ENCODE measurements at places on chromosomes 12 and 14.
A peak's percentile ranks its signal among the peaks of the same experiment; 100 is the strongest.

DNA sequence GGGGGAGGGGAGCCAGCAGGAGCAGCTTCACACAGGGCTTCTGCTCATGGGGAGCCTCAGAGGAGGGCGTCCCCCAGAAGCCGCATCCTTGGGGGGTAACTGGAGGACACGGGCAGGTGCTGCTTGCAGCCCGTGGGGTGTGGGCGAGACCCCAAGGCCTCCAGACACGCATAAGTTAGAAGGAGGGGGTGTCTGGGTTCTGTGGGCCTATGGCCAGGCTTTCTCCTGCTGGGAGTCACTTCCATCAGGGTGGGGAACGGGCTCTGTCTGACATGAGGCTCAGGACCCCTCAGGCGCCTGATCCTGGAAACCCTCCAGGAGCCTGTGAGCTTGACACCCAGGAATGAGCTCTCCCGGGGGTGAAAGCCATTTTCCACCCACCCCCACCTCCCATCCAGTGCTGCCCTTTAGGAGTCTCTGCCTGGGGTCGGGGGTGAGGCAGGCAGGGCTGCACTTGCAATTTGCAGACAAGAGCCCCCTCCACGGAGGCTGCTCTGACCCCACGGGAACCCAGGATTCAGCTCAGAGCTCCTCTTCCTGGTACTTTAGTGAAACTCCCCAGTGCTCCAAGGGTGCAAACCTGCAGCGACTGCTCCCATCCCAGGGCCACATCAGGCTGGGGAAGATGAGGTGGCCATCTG lies 325.7 kb downstream of the ADGRD1 start:
- DNase-seq, result no peak

GRCh38 chr12:121751749-121752351 lies 39.3 kb downstream of the TMEM120B start:
- DNase-seq, result no peak

DNA sequence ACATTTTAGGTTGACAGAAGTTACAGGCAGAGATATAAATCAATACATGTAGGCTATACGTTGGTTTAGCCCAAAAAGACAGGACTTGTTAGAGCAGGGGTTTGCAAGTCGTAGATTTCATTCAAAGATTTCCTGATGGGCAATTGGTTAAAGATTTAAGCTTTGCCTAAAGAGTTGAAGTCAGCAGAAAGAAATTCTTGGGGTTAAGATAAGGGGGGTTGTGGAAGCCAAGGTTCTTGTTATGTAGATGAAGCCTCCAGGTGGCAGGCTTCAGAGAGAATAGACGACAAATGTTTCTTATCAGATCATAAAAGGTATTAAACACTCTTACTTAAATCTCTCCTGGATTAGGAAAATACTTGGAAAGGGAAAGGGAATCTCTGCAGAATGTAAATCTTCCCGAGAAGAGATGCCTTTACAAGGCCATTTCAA lies 510.8 kb downstream of the TMTC2 start:
- no peak for DNase-seq

DNA sequence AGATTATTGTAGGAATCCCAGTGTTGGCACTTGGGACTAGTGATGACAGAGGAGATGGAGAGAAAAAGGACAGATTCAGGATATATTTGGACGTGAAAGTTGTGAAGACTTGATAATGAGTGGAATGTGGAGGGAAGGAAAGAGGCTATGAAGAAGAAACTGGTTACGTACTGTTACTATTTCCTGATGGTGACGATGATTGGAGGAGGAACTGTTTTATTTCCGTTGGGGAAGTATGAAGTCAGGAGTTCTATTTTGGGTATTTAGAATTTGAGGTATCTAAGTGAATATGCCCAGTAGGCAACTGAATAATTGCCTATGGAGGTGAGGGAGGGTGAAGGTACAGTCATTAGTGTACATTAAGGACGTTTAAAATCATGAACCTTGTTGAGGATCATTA lies 207.2 kb downstream of the TMTC2 start:
- DNase-seq, result no peak

DNA sequence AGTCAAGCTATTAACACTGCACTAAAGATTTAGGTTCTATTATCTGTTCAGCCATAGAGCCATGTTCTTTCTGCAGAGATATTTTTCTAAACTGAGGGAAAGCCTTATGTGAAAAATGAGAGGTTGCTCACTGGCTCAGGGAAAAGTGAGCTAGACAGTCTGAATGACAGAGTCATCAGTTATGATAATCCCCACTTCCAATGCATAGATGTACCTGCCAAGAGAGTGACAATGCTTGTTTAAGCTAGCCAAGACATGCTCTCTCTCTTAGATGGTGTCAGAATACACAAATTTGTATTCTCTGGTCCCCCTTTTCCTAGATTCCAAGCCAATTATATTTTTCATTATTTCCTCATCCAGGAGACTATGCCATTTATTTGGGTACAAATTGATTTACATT lies 176.9 kb upstream of the FRMD6 start:
- no peak for DNase-seq

DNA sequence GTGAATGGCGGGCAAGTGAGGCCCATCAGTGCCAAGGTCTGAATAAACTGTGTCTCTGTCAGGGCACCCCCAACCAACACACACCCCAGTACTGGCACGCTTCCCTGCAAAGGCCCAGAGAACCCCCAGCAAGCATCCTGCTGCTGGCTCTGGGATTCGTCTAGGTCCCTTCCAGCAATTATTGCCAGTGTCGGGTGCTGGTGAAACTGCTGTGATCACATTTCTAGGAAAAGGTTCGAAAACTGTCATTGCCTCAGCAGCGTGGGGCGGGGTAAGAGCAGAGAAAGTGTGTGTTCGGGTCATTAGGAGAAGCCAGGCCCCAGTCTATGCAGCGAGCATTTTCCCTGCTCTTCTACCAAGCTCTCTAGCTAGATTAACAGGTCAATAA lies 2.5 kb downstream of the FAM222A start:
- no peak for DNase-seq

DNA sequence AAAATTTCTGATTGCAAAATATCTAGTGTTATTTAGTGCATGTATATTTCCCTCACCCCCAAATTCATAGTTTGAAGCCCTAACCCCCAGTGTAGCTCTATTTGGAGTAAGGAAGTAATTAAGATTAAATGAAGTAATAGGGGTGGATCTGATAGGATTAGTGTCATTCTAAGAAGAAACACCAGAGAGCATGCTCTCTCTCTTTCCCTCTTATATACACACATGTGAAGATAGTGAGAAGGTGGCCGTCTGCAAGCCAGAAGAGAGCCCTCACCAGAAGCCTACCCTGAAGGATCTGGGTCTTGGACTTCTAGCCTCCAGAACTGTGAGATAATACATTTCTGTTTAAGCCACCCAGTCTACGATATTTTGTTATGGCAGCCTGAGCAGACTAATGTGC lies 120.3 kb downstream of the TMEM30B start:
- no peak for DNase-seq

GRCh38 chr12:8709124-8709830 lies 11.5 kb downstream of the RIMKLB start:
- no peak for DNase-seq

DNA sequence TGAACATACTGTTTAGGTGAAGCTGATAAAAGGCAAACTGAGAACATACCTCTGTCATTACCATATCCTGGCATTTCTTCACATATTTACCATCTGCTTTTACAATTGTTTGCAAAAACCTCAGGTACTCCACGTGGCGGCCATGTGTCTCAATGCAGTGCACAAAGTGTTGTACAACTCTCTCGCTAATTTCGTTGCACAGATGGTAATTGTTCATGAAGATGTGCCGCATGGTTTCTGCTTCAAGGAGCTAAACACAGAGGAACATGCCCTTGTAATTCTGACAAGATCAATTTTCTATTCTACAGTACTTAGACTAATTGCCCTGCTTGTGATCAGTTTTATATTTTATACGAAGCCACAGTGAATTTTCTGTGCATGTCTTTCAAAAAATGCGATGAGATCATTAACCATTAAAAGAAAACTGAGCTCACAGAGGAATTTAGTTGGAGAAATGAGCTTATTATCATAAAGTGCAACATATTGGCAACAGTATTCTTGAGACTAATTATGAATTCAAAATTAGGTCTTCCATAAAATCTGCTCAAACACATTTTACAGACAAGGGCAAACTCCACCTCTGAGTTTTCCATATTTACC lies 233.8 kb downstream of the ITPR2 start:
- DNase-seq, result no peak

GRCh38 chr12:19752712-19753111 lies 313.4 kb downstream of the AEBP2 start:
- DNase-seq, result no peak

- DNase-seq, result peak; percentile 41
Measured at GRCh38 chr14:81710232-81710845, 176.7 kb upstream of the SEL1L start.

GRCh38 chr12:69816082-69816481 lies 8.9 kb upstream of the MYRFL start:
- DNase-seq, result no peak

GRCh38 chr12:10033783-10034545 lies 3.5 kb downstream of the CLEC9A start:
- no peak for DNase-seq

- no peak for DNase-seq
Measured at GRCh38 chr12:6313326-6313940, 3.0 kb downstream of the PLEKHG6 start.
